ENCODE measurements at places on chromosomes 4 and X. TPM values are rescaled to one million over a fixed set of nuclear protein-coding genes. Genes with fewer than 3 reads are reported as not detected.

RNF150 gene
- not detected for polyA plus RNA-seq

PCDH19 gene
- polyA plus RNA-seq = not detected

UGT2B15 gene
- polyA plus RNA-seq = not detected

DNA sequence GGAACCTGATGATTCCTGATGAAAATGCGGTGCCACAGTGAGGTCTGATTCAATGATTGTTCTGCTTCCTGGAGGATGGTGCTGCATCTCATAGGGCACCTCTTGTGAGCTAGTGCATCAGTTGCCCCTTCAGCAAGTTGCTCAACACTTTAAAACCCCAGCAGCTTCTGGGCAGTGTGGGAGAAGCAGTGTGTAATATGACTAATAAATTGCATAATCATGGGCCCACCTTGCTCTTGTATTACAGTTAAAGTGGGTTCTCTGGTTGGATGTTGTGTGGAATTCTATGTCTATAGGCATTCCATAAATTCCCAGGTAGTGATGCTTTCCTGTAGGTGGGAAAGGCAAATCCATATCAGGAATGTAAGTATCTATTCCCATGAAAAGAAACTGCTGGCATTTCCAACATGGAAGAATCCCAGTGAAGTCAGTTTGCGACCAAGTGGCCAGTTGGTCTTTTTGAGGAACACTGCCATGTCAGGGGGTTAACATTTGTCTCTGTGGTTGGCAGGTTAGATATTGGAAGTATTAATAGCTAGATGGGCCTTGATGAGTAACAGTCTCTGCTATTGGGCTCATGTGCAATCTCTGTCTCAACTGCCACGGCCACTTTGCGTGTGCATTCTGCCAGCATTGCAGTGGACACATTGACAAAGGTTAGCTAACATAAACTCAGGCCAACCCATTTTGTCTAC lies 121.1 kb upstream of the OTUD4 start:
- no peak for DNase-seq

- DNase-seq = no peak
These were observed 81.3 kb downstream of the HMGN5 start for GRCh38 chrX:81120258-81120935.

DNA sequence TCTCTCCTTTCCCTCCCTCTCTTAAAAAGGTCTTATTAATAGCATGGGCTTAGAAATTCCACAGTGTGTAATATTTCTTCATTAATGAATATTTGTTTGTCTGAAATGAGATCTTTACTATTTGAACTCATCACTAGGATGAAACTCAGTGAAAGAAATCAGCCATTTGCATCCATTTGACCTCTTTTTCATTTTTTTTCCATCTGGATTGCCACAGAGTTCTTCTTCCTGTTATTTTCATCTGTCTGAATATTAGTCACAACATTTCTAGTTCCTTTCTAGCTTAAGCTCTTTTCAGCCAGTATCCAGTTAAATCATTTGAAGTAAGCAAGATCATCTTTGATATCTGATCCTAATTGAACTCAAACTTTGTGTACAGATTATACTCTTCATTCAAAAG lies 69.2 kb upstream of the PLS3 start:
- no peak for DNase-seq
